Peyer's patch (tissue), 4 donors: ENCODE measurements at places on chromosomes 3 and 15. TPM values are rescaled to one million over a fixed set of nuclear protein-coding genes. Genes with fewer than 3 reads are reported as not detected.
A peak's percentile ranks its signal among the peaks of the same experiment; 100 is the strongest.

The GRAMD2A gene
- total RNA-seq = 27.8 TPM

The NR2E3 gene
- 1.4 TPM for total RNA-seq

The CHRNA3 gene
- total RNA-seq = not detected

The ITGA11 gene
- total RNA-seq = 24.8 TPM

The CALML4 gene
- total RNA-seq = 113 TPM

The LMAN1L gene
- total RNA-seq = not detected

DNA sequence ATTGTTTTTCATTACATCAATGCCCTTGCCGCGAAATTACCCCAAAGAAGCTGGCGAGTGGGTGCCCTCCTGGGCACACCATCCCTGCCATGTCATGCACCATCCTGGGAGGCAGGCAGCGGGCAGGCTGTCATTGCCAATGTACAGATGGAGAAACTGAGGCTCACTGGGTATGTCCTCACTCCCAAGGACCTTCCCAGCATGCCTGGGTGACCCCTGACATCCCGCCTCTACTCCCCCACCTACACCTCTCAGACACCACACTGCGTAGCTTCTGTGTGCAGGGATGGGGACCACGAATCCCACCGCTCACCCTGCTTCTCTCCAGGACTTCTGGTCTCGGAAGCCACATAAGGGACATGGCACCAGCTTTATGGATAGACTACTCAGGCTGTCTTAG, 41.0 kb upstream of the SLC41A3 start:
- DNase-seq = no peak

GRCh38 chr3:11010426-11011165, 18.0 kb downstream of the SLC6A1 start:
- no peak for DNase-seq

GRCh38 chr3:157871248-157871647, 235.0 kb downstream of the SHOX2 start:
- no peak for DNase-seq

DNA sequence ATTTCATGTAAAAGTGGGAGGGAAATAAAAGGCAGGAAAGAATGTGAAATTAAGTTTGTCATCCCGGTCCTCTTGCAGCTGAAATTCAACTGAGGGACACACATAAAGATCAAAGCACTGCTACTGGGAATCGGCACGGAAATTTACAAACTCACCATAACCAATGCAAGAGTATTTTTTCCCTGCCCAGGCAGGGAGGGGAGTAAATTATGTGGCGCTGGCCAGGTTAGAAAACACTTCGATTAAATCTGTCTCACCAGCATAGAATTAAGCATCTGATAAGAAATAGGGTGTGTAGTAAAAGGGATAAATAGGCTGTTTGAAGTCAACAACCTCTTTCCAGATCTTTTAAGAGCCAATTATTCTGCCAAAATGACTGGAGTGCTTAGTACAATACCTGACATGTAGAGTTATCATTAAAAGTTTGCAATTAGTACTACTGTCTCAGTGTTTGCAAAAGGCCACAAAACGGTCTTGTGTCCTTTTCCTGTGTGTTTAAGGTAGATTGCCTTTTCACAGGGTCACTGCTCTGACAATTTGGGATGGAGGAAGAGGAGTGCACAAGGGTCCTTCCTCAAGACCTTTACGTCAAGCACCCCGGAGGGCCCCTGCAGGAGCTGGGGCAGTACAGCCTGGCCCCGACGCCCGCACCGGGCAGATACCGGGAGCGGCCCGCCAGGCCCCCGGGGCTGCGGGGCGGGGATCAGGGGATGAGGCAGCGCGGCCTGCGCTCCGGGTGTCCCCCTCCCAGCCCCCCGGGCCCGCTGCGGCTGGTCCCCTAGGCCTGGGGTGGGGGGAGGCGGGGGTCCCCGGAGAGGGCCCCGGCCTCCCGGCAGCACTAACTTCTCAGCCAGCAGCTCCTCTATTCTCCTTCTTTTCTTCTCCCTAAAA, 651 bp downstream of the UBA3 start:
- no peak for DNase-seq

DNA sequence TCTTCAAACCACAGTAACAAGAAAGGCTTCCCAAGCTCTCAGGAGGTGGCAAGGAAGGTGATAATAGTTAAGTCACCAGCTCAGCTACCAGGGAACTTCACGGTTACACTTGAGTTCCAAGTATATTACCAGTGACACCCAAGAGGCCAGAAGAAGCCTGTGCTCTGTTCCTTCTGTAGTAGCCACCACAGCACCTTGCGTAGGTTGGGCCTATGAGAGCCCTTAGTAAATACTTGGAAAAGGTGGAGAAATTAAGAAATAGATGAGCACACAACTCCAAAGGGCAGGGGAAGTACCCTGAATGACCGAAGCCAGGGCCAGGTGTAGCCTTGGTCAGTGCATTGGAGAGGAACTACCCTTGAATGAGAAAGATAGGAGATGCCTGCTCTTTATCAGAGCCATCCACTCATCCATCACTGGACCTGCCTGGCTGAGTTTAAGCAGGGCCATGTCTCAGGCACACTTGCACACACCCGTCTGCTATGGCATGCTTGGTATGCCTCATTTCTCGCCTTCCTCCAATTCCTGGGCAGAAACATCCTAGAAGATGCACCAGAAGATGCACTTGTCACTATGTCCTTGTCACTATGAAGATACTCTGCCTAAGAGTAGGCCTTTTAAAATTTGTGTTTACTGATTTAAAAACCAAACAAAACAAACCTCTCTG, 32.6 kb upstream of the NDUFB4 start:
- DNase-seq = no peak

DNA sequence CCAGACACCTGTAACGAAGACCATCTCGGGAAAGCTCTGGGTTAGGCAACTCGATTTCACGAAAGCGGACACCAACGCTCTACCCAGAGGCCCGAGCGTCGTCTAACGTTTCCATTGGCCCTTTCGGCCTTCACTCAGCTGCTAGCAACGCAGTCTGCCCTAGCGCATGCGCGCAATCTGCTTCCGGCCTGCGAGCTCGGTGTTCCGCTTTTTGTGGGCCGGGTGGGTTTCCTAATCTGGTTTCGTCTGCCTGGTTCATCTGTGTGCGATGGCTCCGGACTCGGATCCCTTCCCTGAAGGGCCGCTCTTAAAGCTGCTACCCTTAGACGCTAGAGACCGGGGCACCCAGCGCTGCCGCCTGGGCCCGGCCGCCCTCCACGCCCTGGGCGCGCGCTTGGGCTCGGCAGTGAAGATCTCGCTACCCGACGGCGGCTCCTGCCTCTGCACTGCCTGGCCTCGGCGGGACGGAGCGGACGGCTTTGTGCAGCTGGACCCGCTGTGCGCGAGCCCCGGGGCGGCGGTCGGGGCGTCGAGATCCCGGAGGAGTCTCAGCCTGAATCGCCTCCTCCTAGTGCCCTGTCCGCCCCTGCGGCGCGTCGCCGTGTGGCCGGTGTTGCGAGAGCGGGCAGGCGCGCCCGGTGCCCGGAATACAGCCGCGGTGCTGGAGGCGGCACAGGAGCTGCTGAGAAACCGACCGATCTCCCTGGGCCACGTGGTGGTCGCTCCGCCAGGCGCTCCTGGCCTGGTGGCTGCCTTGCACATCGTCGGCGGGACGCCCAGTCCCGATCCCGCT, 24.0 kb upstream of the GATM start:
- DNase-seq = peak; percentile 92

GRCh38 chr3:188257384-188258026, 103.5 kb downstream of the LPP start:
- no peak for DNase-seq

GRCh38 chr3:149333176-149333859, at the start of gene TM4SF18:
TM4SF18 (minus strand) TSS chr3:149333636; CDS start chr3:149333382, 254 bp downstream.
- no peak for DNase-seq

DNA sequence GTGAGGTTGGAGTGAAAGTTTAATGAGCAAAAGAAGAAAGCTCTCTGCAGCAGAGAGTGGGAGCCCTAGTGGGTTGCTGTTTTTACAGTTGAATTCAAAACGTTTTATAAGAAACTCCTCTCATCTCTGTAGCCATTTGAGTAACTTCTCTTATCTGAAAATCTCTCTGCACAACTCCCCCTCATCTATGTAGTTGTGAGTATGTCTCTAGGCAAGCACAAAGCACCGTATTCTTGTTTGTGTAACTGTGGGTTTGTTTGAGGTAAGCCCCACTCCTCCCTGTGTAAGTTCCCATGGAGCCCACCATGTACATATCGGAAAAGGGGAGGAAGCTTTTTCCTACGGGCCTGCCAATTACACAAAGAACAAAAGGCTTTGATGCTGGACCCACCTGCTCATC, 56.5 kb upstream of the GOLGA6L2 start:
- DNase-seq = no peak

GRCh38 chr3:59043391-59043790, 6.4 kb downstream of the CFAP20DC start:
- no peak for DNase-seq

GRCh38 chr15:40554161-40554525, 10.7 kb downstream of the CCDC32 start:
- DNase-seq = no peak

- no peak for DNase-seq
These were observed 113.8 kb upstream of the STRIT1 start for GRCh38 chr3:155407331-155407730.
